Stimulated activated CD8-positive, alpha-beta memory T cell treated with anti-CD3 and anti-CD28 coated beads, Interleukin-12 subunit alpha, Interleukin-12 subunit beta, amount 100 ng/mL, for 1 hour (primary cell): ENCODE measurements at places on chromosomes 3 and 15.

GRCh38 chr3:126394977-126395321 lies 240 bp downstream of the CFAP100 start:
- no peak for DNase-seq

- no peak for DNase-seq
Observed at GRCh38 chr3:127608362-127608718, 10.1 kb downstream of the MCM2 start.

- DNase-seq, result no peak
Observed at GRCh38 chr3:10550705-10551104, 45.3 kb upstream of the ATP2B2 start.

DNA sequence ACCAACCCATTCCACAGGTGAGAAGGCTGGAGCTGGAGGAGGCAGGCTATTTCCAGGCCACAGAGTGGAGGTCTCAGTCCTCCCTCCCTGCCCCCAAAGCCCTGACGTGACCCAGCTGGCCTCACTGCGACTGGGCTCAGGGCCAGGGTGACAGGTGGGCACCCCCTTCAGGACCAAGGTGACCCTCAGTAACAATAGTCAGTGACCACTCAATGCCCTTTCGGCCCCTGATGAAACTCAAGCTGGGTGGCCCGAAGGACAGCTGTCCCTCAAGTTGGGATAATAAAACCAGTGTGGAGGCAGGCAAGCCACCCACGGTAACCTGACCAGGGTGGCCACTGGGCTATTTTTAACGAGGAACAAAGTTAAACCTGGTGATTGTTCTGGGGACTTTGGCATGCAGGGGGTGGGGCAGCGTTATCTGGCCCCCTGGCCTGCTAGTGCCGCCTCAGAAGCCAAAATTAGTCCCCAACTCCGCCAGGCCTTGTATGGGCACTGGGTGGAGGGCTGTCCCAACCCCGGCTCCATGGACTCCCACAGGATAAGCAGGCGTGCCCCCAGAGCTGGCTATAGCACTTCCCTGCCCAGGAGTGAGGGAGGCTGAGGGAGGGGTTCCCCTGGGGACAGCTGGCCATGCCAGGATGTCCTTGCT lies 1.1 kb downstream of the TNNC1 start:
- no peak for DNase-seq

DNA sequence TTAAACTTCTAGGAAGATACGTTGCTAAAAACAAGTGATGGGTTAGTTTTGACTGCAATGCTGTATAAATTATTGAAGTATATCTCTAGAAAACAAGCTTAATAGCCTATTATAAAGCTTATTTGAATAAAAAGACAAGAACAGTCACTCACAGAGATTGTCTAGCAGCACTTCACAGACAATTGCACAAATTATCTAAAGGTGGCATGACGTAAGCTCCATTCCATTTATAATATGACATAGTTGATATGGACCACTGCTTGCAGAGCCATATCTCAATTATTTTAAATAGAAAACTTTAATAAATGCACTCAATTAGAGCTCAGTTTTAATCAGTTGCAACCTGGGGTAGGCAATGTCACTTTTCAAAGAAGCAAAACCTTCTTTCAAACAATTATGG lies 319.9 kb upstream of the GBE1 start:
- no peak for DNase-seq

DNA sequence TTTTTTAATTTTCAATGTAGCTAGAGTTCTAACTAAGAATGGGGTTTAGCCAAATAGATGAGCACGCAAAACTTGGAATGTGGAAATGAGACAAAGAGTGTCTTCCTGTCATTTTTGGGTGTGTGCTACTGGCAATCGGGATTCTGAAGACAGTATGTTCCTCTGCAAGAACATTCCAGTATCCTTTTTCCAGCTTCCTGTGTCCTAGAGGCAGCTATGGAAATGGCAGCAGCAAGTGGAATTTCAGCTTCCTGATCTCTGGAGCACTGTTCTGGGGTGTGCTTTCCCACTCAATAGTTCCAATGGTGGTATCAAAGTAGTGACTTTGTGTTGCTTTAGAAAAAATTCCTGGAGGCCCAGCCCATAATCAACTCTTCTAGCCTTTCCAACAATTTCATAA lies 642.9 kb upstream of the KCNMB2 start:
- no peak for DNase-seq

DNA sequence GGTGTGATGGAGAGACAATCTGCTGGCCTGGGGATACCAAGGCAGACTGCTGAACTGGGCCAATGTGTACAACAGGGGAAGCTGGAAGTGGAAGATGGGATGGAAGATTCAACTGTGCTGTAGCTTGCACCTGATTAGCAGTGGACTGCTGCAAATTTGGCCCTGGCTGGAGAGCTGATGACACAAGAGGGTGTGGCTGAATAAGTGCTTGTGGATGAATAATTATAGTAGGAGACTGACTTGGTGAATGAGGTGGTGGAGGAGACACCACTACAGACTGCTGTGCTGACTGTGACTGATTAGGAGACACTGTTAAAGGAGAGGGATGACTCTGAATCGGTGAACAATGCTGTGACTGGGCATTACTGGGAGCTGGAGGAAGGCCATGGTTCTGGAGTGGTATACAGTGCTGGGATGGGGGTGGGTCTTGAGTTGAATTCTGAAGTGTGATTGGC lies 52.5 kb downstream of the PHC3 start:
- DNase-seq, result no peak

DNA sequence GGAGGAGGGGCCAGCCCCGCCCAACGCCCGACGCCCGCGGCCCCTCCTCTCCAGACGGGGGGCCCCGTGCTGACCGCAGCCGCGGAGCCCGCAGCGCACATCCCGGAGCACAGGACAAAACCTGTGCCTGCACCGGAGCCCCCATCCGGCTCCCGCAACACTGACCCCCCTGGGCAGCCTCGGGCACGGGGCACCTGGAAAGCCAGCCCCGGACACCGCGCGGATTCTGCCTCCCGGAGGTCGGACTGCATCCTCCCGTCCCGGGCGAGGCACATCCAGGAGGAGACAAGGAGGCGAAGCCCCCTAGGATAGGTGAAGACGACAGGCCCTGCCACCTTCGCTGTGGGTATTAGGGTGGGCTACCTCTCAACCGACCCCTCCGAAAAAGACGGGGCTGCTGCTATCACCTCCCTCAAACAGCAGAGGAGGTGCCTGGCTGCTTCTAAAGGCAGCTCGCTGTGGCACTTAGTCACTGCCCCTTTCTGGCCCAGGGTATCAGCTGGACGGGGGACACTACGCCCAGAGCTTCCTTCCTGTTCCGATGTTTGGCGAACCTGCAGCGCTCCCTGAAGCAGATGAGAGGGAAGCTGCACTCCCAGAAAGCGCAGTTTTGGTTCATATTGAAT lies 10.6 kb downstream of the XXYLT1 start:
- peak; percentile 7 for DNase-seq
